ENCODE measurements at places on chromosomes 16 and 17.
A peak's percentile ranks its signal among the peaks of the same experiment; 100 is the strongest.

- DNase-seq = no peak
Observed at GRCh38 chr17:75194879-75195278, 10.6 kb upstream of the NUP85 start.

GRCh38 chr17:80668375-80669148 is 123.9 kb downstream of the RPTOR start:
- DNase-seq = no peak

DNA sequence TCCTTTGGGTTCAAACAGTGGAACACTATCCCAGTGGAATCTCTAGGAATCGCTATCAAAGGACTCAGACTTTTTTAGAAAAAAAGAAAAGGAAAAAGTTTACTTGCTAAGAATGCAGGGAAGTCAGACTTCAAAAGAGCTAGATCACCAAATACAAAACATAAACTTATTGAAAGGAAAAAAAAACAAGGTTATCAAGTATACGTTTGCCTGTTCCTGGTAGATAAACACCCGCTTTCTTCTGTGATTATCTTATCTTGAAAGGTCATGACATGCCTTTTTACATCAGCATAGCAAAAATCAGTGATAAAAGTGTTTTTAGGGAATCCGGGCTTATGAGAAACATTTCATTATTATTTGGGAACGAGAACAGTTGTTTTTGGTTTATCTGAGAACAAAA is 129.3 kb upstream of the TMEM97 start:
- DNase-seq = no peak

DNA sequence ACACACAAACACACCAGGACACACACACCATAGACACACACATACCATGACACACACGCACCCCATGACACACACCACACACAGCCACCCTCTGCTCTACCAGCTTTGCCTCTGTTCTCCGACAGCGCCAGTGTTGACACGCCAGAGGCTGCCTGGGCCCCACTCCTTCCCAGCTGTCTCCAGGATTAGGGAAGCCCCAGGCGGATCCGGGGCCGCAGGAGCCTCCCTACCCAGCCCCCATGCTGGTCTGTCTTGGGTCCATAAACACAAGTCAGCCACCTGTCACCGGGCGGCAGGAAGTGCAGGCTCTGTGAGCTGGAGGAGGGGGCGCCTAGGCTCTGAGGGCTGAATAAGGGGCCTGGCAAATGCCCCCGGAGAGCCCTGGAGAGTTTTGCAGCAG is 10.5 kb downstream of the TBC1D16 start:
- DNase-seq = no peak

- DNase-seq = no peak
Observed at GRCh38 chr17:10149573-10150399, 48.6 kb downstream of the GAS7 start.

- peak; percentile 47 for DNase-seq
Observed at GRCh38 chr17:3964203-3965117, at the start of gene ATP2A3. Gene ATP2A3 (minus strand): TSS chr17:3964437. CDS start chr17:3964291, 146 bp downstream.

DNA sequence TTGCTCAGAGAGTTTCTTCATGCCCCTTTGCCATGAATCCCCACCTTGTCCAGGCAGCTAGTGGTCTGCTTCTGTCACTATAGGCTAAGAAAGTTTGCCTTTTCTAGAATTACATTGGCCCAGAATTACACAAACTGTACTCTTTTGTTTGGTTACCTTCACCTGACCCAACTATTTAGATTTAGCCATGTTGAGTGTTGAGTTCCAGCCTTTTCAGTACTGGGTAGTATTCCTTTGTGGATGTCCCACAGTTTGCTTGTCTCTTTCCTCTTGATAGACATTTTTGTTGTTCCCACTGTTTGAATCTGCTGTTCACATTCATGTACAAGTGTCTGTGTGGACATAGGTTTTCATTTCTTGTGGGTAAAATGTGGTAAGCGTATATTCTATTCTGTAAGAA is 22.3 kb downstream of the USP10 start:
- DNase-seq = no peak

GRCh38 chr17:14212401-14212800 is 24.3 kb downstream of the CDRT15 start:
- DNase-seq = no peak

- no peak for DNase-seq
Observed at GRCh38 chr16:57736419-57737351, 1.1 kb downstream of the KATNB1 start.

GRCh38 chr16:59698346-59699020 is 964.4 kb upstream of the GOT2 start:
- DNase-seq = no peak

DNA sequence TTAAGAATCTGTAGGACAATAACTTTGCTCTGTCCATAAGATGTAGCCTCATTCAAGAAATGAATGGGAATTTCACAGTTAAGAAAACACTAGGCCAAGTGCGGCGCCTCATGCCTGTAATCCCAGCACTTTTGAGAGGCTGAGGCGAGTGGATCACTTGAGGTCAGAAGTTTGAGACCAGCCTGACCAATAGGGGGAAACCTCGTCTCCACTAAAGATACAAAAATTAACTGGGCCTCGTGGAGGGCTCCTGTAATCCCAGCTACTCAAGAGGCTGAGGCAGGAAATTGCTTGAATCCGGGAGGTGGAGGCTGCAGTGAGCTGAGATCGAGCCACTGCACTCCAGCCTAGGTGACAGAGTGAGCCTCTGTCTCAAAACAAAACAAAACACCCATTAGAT is 19.9 kb upstream of the RSL1D1 start:
- DNase-seq = no peak

- DNase-seq = no peak
Observed at GRCh38 chr16:66599726-66600125, 4.8 kb upstream of the CMTM3 start.

GRCh38 chr16:49855280-49855821 is 561 bp downstream of the ZNF423 start:
- DNase-seq = peak; percentile 13

DNA sequence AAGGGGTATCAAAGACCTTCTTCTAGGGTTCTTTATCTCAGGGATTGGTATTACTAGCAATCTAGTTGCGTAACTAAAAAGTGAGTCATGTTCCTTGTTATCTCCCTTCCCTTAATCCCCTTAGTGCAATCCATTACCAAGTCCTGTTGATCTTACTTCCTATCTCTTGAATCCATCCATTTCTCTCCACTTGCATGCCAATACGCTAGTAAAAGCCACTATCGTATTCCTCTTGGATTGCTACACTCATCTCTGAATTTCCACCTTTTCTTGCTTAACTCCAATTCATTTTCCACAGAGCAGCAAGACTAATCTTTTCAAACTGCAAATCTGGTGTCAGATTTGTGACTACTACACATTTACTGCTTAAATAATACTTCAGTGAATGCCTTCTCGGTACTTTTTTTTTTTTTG is 1.8 kb upstream of the ADAT1 start:
- DNase-seq = no peak

GRCh38 chr17:7440834-7441195 is 1.5 kb downstream of the FGF11 start:
- DNase-seq = no peak

GRCh38 chr16:59645194-59645593 is 911.1 kb upstream of the GOT2 start:
- no peak for DNase-seq

DNA sequence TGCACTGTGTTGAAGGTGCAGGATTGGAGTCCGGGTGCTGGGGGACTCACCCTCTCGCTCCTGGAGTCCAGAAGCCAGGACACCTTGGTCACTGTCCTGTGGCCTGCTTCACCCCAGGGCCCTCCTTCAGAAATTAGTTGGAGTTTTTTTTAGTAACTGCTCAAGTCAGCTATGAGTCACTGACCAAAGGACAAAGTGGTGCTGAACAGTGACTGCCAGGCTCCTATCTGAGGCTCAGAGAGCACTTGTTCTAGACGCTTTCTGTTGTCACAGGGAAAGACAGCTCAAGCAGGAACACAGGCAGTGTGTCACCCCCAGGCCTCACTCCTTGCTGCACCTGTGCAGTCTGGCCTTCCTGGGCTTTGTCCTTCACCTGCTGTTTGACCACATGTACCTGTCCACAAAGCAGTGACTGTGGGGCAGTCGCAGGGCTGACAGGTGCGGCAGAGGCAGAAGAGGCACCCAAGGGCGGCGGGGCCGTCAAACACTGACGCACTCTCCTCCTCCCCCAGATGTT is 4.1 kb upstream of the FAAP100 start:
- DNase-seq = no peak

DNA sequence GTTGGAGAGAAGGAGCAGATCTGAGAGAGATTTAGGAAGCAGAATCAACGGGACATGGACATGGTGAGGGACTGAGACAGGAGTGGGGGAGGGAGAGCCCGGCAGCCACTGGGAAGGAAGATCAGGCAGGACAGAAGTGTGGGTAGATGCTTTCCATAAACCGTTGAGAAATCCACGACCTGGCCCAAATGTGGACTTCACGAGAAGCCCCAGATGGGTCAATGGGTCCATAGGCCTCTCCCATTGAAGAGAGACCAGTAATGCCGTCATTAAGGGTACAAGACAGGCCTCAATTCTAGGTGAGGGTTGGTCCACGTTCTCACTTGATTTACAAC is 530 bp upstream of the CCL22 start:
- no peak for DNase-seq

DNA sequence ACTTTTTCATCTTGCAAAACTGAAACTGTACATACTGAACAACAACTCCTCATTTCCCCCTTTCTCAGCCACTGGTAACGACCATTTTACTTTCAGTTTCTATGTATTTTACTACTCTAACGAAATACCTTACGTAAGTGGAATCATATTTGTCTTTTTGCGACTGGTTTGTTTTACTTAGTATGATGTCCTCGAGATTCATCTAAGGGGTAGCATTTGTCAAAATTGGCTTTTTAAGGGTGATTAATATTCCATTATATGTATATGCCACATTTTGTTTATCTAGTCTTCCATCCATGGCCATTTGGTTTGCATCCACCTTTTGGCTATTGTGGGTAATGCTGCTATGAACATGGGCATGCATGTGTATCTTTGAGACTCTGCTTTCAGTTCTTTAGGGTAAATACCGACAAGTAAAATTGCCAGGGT is 10.4 kb downstream of the KPNB1 start:
- DNase-seq = no peak

DNA sequence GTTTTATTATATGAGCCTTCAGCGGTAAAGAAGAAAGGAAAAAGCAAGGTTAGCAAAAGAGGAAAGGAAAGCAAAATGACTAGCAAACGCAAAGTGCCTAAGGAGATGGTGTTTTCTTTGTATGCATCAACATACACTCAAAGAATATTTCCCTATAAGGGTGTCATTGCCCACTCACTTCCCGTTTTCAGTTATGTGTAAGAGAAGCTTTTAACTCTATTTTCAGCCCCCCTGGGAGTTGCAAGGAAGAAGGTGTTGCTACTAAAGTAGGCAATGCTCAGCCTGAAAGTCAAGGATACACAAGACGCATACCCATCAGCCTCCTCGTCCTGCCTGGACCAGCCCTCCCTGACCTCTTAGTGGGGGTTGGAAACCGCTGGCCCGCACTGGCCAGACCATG is 267.7 kb upstream of the ZFHX3 start:
- DNase-seq = no peak

DNA sequence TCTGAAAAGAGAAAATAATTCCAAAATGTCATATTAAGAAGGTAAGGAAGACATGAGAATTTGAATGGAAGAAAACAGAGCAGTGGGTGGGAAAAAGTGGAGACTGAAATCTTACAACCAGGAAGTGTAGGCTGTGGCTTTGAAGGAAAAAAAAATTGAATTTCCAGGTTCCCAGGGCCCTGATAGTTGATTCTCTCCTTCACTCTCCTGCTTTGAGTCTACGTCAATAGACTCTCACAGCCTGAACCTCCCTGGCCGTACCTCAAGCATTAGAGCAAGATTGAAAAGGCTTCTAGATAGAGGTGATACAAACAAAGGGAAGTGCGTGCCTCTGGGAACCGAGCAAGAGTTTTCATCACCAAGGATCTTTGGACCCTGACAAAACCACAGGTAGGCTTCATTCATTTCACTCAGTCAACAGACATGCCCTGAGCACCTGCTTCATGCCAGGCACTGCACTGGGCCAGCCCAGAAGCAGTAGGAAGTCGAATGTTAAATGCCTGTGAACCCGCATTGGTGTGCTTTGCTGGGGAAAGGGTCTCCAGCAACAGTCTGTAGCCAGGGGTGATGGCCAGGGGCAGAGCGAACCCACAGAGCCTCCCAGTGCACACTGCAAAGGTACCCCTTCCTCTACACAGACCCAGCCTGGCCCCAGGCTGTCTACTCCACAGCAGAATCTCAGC is 163.9 kb downstream of the SLC39A11 start:
- no peak for DNase-seq

DNA sequence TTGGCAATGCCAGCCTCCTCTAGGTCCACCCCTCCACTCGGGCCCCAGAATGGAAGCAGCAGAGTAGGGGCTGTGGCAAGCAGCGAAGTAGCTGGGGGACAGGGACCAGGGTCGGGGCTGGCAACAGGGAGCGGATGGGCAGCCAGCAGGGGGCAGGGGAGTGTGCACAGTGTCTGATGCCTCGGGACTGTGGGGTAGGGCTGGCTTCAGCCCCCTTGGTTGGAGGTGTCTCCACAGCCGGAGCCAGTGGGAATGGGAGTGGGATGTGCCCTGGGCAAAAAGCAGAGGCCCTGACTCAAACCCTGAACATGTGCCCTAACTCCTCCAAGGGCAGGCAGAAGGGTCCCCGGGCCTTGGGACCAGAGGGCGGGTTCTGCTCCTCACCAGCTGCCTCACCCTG is 18.5 kb upstream of the ARHGAP27 start:
- DNase-seq = no peak

GRCh38 chr16:80932708-80933095 is 74.0 kb downstream of the CMC2 start:
- DNase-seq = no peak

GRCh38 chr17:43020789-43021740 is 1.1 kb downstream of the VAT1 start:
- no peak for DNase-seq

DNA sequence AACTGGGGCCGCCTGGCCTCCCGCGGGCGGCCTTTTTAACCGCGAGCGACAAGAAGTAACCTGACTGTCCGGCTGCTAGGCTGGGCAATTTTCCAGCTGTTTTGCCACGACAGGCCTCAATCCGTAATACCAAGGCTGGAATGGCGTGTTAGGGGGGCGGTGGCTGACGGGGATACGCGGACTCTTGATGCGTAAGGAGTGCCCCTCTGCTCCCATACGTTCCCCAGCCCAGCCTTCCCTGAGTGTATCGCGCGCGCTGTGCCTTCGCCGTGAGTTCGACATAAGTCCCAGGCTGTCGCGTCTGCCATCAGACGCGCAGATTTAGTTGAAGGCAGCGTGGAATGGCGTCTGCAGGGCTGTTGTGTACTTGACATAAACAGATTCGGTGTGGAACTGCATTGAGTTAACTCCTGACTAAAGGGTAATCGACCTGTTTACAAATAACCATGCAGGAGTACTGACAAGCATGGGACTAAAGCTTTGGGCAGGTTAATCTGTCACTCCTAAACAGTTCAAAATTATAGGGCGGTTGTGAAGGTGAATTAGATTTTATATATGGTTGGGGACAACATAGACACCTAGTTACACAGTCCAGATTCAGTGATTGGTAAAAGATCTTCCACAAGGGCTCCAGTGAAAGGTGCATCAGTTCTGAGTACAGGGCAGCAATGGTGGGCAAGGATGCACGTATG is 16.6 kb upstream of the ERN1 start:
- no peak for DNase-seq

- DNase-seq = no peak
Observed at GRCh38 chr17:58965221-58965620, 141.5 kb downstream of the TRIM37 start.

GRCh38 chr16:73189136-73189535 is 141.2 kb upstream of the ZFHX3 start:
- no peak for DNase-seq

- no peak for DNase-seq
Observed at GRCh38 chr17:43714465-43715149, 44.0 kb downstream of the SOST start.
